ENCODE measurements at places on chromosomes 4 and X.

DNA sequence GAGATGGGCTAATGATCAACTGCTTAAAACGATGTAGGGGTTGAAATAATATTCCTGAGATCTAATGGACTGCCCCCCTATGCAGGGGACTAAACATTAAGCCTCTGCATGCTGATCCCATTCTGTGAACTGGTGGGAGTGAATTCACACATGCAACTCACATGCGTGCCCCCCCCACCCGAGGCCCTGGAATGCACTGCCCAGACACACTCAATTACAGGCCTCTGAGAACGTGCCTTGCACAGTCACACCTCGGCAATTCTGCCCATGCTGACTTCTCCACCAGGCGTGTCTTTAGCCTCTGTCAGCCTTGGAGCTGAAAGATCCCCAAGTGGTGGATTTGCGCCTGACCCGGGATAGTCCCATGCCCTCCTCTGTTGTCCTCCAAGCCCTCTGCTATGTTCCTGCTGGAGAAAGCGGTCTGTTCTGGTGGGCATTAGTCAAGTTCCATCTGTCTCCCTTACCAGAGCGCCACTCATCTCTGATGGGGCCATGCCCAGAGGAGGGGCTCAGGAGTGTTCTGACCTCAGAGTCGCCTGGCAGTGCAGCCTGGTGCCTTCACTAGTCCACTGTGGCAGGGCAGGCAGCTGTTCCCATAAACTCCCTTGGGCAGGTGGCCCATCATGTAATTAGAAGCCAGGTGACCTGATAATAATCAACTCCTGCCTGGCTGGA, 86.5 kb downstream of the DRD5 start:
- DNase-seq = no peak

DNA sequence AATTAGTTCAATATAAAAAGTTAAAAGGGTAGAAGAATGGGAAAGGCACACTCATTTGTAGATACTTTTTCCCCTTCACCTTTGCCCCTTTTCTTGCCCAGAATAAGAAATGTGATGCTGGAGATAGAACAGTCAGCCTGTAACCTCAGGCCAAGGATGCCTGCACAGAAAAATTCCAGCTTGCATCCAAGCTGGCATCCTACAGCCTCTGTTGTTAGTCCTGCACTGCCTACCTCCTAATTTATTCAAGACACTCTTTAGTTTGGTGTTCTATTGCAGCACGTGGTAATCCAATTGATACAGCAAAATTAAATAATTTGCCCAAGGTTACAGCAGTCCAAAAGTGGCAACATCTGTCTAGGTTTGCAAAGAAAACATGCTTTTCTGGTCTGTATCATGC, 9.7 kb upstream of the USO1 start:
- DNase-seq = no peak

- DNase-seq = no peak
Measured at GRCh38 chrX:40325161-40325560, 227.4 kb upstream of the BCOR start.

DNA sequence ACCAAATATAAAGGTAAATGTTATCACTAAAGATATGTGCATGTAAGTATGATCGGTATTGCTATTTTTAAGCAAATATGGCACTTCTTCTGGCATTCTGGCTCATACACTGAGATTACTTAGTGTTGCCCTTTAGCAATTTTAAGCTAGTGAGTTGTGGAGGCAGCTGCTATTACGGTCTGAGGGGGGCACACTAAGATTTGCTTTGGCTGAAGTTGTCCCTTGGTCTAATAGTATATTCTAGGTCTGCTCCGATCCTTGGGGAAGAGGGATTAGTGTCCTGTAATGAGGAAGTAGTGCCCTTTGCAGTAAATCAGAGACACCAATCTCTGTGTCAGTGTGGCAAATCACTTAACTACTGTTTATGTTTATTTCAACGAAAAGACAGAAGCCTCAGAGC, 196.5 kb upstream of the FTHL17 start:
- DNase-seq = no peak

DNA sequence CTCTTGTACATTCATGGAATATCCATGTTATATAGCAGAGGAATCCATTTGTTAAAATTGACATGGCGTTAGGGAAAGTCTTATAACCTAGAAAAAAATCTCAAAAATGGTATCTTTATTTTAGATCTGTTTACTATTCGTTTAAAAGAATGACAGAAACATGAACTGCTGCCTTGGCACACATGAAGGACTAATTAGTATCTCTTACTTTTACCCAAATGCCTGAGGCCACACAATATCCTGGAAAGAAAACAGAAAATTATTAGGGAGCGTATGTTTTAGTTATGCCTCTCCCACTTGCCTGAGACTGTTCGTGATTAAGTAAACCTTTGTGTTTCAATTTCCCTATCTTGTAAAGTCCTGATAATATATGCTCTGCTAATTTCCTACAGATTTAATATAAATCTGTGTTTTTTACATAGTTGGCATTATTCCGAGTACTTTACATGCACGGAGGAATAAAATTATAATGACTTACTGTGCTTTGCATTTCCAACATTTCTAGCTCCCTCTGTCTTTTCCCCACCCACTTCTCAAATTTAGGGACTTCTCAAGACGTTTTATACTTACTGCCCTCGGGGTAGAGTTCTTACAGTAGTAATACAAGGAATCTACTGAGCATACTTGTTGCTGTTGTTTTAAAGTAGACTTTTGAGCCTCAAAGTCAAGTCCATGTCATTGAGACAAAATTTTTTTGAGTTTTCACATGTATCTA, 147.3 kb downstream of the VEGFC start:
- no peak for DNase-seq

GRCh38 chr4:7945709-7946380, 6.2 kb upstream of the AFAP1 start:
- DNase-seq = no peak

DNA sequence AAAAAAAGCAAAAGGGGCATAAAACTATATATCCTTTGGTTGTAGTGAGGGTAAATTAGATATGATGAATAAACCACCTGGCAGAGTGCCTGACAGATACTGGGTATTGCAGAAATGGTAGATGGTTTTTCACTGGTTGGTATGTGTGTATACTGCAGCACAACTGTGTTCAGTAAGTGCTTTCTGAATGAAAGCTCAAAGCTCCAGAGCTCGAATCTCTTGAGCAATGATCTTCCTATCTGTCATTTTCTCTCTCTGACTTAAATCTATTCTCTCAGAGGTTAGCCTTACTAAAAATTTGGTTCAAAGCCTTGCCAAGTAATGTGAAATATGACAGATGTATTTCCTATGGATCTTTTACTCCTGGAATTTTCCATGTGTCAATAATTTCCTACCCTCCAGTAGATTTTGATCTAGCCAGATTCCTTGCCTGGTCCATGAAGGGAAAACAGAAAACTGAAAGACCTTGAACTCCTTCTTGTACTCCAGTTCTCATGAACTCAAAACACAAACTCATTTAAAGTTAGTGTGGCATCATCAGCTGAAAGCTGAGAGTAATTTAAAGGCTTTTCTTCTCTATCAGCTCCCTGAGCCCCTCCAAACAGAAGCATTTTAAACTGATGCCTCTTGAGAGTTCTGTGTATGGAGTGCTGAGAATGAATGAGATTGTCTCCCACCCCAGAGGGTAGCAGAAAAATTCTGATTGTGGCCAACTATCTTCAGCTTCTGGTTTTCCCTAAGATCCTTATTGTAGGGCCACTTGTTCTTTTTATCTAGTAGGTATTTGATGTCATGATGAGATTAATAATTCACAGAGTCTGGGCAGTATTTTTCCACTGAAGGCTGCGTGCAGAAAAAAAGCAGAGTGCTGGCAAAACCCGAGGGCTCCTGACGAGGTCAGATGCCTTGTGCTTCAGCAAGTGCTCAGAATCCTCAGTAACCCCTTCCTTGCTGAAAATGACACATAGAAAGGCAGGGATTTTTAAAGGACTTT, 363.4 kb upstream of the BOD1L1 start:
- DNase-seq = no peak

GRCh38 chrX:36575670-36576069, 432.5 kb upstream of the FAM47C start:
- DNase-seq = no peak

GRCh38 chr4:181848357-181848756, 394.8 kb upstream of the TENM3 start:
- no peak for DNase-seq

DNA sequence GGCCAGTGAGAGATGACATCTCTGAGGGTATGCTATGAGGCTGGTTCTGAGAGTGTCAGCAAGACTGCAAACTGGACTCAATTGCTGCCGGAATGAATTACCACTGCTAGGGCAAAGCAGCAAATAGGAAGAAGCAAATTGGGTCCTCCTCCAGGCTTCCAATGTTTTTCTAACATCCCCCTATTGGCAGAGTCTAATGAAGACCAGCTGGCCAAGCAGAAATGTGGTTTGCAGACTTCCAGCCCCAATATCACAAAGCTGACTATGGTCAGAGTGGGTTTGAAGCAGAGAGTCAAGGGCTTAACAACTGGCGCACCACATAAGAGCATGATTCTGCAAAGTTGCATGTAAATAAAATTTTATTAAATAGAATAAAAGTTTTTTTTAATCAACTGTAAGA, 225.4 kb upstream of the GLRA2 start:
- no peak for DNase-seq

DNA sequence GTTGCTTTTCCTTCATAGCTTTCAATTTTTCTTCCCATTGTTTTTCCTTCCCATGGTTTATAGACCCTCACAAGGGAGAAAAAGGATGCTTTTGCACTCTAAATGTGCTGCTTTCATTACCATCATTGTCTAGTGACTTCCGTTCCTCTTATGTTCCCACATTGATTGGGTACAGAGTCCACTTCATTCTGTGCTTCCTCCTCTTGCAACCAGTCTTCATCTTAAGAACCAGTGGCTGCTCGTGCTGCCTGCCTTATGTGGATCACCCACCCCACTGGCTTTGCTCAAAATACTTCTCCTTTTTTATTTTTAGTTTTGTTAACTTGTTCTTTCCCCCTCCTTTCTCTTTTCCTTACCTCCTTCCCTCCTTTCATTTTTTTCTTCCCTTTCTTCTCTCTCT, 76.5 kb upstream of the BOD1L1 start:
- DNase-seq = no peak

DNA sequence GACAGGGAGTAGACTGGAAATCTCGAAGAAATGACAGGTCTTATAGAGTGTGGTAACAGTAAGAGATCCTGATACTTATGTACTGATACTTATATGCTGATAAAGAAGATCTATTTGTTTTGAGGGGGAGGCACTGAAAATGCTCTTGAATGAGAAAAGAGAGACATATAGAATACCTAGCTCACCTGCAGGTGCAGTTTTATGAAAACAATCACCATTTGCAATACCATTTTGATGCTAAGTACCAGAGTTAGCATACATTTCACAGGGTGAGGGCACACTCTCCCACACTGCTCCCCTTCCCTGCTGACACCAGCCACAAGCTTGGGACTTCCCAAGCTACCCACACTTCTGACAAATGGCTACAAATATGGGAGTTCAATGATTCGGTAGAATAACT, 1490.1 kb upstream of the IGFBP7 start:
- no peak for DNase-seq

- DNase-seq = no peak
Measured at GRCh38 chrX:47206316-47206715, 12.2 kb upstream of the CDK16 start.

DNA sequence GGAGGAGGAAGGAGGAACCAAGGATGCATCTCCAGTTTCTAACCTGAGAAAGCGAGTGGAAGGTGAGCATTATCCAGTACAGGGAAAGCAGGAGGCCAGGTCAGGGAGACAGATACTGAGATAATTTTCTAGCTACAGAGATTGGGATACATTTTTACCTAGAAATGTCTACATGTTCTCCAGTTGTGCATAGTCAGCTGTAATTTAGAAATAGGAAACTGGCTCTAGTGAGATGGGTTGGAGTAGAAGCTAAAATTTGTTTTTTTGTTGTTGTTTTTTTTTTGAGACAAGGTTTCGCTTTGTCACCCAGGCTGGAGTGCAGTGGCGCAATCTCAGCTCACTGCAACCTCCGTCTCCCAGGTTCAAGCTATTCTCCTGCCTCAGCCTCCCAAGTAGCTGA, 71.3 kb downstream of the FNIP2 start:
- no peak for DNase-seq

DNA sequence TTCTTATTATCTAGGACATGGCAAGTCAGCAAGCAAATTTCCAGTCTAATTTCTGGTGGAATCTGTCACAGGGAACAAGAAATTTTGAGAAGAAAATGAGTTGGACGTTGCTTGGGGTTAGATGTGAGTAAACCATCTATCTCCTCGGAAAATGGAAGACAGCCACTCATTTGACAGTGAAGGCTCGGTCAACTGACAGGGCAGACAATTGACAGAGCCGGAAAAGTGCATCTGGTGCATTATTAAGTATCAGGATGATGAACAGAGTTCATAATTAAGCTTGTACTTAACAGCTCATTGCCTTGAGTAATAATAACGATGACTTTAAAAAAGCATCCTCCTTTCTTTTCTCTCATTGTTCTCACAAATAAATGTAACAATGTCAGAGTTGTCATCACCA, 168.4 kb downstream of the MAD2L1 start:
- no peak for DNase-seq

DNA sequence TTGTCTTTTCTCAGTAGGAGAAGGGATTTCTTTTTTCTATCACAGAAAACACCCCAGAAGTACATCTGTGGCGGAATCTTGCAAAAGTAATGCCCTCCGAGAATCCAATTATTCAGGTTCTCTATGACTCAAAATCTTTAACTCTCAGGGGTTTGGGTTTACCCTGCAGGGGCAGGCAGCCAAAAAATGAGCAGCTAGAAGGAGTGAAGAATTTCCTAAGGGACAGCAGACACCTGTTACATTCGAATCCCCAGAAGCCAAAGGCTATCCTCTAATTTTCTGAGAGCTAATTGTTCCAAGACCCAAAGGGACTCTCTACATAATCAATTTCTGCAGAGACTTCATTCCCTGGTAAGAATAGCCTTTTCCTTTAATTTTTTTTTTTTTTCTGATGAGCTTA, 27.5 kb upstream of the CBR4 start:
- no peak for DNase-seq

DNA sequence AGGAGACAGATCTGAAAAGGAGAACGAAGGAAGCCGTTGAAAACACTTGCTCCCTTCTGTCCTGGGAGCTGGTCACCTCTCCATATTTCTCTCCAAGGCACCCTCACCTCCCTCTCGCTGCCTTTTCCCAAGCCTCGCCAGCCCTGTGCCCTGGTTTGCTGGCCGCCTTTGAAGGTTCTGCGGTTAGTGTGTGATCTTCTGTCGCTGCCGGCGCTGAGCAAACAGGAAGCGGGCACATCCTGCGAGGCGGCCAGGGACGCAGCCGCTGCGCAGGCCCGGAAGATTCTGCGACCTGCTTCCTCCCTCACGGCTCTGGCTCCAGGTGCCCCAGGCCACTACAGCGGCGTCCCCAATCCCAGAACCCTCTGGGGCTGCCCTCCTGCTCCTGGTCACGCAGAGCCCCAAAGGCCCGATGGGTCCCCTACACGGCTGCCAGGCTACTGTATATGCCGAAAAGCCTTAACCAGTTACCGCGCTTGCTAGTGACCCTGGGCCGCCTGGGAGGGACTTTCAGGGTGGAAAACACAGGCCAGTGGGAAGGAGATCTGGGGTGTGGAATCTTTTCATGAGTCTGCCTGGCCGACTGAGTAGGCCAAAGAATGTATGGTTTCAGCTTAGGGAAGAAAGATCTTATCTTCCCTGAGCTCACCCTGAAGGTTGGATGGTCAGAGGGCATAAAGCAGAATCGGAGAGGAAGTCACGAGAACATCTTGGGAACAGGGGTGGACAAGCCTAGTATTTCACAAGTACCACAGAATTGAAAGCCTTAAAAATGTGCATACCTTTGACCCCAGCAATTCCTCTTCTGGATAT, 2.3 kb upstream of the SASH3 start:
- DNase-seq = no peak
